ENCODE measurements at places on chromosomes 5 and 9.

GRCh38 chr5:181037365-181037861 is 2.7 kb upstream of the BTNL9 start:
- no peak overlapping the region for H3K4me3 ChIP-seq
- H3K27ac ChIP-seq: no peak overlapping the region
- no peaks in the 10 kb centered on the region for H3K27me3 ChIP-seq
- no peak for DNase-seq
- H3K4me1 ChIP-seq: no peaks in the 10 kb centered on the region

DNA sequence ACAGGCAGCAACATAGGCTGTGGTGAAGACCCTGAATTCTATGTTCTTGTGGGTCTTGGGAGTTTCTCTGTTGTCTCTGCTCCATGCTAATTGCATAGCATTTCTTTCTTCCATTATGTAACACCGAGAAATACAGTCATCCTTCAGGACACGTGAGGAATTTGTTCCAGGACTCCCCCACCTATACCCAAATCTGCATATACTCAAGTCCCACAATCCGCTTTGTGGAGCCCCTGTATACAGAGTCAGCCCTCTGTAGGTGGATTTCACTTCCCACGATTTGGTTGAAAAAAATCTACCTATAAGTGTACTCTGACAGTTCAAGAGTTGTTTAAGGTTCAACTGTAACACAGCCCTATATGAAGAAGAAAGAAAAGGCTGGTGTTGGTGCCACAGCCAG is 22.1 kb downstream of the ANKRD33B start:
- no peak overlapping the region for H3K4me3 ChIP-seq
- H3K27ac ChIP-seq: no peak overlapping the region
- no peaks in the 10 kb centered on the region for H3K27me3 ChIP-seq
- H3K36me3 ChIP-seq: no peaks in the 10 kb centered on the region
- H3K4me1 ChIP-seq: no peaks in the 10 kb centered on the region
- no peak for DNase-seq

GRCh38 chr9:9341203-9341602 is 1271.6 kb downstream of the PTPRD start:
- H3K4me1 ChIP-seq: no peaks in the 10 kb centered on the region
- no peak for DNase-seq
- no peak overlapping the region for H3K4me3 ChIP-seq
- H3K27me3 ChIP-seq: no peaks in the 10 kb centered on the region

DNA sequence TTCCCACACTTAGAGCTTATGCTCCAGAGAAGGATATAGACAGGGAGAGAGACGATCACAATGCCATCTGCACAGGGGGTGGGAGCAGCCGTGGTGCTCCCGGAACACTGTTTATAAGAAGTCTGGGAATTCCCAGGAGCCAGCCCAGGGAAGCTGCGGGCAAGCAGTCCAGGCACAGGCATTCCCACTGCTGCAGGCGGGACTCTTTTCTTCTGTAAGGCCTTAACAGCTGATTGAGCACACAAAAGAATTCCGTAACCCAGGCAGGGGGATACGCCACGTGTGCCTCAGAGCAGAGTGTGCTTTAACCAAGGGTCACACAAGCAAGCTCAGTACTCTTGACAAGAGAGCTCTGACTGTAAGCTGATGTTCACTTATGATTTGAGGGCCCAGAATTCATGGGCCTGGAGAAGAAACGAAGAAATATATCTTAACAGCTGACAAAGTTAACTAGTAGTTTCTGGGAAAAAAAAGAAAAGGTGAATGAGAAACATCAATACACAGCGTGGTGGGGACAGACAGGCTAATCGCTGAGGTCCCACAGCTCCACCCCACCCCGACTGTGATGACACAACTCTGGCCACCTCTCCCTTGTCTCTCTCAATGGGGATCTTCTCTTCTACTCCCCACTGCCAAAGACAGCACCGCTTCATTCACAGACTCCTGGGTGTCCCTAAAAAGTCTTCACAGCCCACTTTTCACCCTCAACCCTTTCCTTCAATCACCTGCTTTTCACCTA is 85.9 kb upstream of the SIMC1 start:
- no peak overlapping the region for H3K27ac ChIP-seq
- H3K4me3 ChIP-seq: no peak overlapping the region
- no peak for DNase-seq
- no peaks in the 10 kb centered on the region for H3K4me1 ChIP-seq

GRCh38 chr9:83299571-83299970 is 236.6 kb upstream of the RASEF start:
- no peaks in the 10 kb centered on the region for H3K36me3 ChIP-seq
- no peaks in the 10 kb centered on the region for H3K27me3 ChIP-seq
- H3K27ac ChIP-seq: no peak overlapping the region
- H3K4me1 ChIP-seq: no peaks in the 10 kb centered on the region

DNA sequence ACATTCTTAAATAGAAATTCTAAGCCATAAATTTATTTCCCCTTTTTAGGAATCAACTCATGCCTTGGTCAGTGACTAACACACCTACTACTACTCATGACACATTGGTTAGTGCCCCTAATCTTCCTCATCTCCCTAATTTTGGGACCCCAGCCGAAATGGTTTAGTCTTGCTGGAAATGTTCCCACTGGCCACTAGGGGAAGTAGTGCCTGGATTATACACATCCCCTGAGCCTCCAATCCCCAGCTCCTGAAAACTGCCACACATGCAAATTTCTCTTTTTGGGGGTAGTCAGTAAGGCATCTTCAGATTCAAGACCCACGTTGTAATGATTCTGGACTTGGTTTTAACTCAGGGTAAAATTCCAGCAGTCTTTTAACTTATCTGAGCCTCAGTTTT is 79.8 kb downstream of the HSD17B3 start:
- H3K27ac ChIP-seq: no peak overlapping the region
- H3K4me3 ChIP-seq: no peak overlapping the region
- H3K27me3 ChIP-seq: peaks cover 3% of the 10 kb centered on the region
- no peaks in the 10 kb centered on the region for H3K36me3 ChIP-seq
- H3K4me1 ChIP-seq: peaks cover 11% of the 10 kb centered on the region

DNA sequence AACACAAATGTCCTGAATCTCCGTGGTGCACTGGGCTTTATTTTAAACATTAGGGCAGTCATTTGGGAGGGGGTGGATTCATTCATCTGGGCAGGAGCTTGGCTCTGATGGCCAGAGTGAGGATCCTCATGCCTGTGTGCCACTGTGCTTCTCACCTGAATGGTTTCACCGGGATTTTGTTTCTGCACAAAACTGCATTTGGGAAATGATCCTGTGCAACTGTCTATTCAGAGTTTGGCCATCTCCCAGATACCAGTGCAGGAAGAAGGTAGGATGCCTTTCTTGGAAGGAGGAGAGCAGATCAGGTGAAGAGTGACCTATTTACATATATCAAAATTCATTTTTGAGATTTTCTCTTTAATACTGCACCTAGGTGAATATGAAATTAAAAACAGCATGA is 514.4 kb upstream of the SEMA6A start:
- no peaks in the 10 kb centered on the region for H3K4me1 ChIP-seq
- no peak overlapping the region for H3K27ac ChIP-seq
- H3K27me3 ChIP-seq: no peaks in the 10 kb centered on the region
- DNase-seq: no peak
- H3K36me3 ChIP-seq: no peaks in the 10 kb centered on the region

Measured in naive thymus-derived CD4-positive, alpha-beta T cell (primary cell).